ENCODE measurements at places on chromosomes 5 and 9.

DNA sequence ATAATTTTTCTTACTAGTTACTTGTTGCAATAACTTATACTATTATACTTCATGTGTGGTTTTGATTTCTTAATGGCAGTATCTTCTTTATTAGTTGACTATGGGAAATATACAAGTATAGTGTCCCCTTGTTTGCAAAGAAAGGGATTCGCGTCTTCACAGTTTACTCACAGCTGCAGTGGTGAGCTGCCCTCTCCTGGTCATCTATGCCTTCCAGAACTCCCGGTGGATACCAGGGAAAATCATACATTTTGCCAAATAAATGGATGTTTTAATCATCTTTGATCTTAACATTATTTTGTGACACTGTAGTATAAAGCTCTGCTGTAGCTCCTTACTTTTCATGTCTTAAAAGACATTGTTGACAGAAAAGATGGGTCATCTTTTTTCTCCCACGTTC lies 142.0 kb downstream of the ZCCHC7 start:
- DNase-seq = no peak

DNA sequence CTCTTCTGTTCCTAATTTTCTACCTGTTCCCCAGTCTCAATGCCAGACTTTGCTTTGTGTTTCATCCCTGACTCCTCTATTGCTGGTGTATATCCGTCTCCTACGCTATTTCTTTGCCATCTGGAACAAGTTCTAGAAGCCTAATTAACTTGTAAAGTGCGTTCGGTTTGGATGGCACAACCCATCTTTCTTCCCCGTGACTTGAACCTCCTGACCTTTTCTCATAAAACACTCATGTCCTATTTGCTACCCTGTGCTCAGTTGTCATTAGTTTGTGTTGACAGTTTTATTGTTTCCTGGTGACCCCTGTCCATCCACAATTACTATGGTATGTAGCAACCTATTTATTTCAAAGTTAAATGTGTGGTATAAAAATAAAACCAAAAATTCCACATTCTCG lies 323.5 kb downstream of the TLE4 start:
- no peak for DNase-seq

DNA sequence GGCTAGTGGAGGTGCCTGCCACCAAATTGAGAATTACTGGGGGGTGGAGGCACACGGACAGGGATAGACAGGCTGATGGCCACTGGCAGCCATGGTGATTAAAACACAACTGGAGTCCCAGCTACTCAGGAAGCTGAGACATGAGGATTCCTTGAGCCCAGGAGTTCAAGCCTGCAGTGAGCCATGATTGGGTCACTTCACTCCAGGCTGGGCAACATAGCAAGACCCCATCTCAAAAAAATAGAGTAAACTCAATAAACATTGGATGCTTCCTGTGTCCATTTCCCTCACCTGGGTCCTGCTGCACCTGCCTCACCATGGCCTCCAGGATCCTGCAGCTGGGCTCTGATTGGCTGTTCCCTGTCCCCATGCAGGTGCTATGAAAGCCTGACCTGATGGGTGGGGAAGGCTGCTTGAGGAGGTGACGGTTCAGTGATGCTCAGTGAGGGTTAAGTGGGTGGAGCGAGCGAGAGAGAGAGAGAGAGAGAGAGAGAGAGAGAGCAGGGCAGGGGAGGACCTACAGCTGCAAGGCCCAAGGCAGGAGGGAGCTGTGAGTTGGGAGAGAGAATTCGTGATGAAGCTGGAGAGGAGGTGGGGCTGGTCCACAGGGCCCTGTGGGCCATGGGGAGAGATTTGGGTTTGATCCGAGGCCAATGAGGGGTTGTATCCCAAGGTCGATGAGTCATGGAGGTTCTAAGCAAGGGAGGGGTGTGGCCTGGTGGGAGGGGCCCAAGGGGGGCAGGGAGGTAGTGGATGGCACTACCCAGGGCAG lies 36.7 kb upstream of the FUBP3 start:
- DNase-seq = no peak

DNA sequence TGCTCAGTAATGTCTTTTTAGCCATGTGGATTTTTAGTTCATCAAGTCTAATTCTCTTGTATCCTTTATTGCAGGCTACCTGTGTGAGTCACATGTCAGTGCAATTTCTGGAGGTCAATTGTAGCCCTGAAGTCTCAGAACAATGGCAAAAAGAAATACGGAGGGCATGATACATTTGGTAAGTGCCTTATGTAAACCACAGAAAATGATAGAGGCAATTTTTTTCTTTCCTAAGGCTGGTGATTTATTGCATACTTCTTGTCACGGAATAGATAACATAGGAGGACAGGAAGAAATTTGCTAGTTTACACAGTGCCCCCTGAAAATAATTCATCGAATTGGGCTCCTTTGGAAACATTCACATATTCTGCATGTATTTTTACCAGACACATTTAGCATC lies 235.9 kb downstream of the DMRTA1 start:
- DNase-seq = no peak

DNA sequence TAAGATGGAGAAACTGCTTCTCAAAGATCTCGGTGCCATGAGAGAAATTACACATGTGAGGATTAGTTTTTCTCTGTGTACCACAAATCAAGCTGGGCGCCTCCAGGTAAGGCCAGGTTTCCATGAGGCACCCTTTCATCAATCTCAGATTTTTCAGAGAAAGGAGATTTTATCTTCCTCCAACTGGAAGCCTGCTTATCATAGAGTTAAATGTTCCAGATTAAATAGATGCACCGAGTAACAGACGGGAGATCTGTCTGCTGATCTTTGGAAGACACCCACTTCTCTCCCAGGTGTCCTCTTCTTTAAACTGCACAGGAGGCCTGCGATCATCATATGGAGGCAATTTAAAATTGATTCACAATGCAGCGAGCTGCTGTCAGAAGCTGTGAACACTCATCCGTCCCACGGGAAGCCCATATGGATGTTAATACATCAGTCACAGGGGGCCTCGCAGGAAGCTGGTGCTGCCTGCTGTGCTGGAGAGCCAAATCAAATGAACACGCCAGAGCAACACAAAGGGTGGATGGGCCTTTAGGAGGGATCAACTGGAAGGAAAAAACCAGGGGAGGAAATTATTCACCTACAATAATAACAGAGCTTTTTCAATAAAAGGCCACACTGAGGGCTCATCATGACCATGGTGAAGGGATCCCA lies 93.3 kb downstream of the TLE1 start:
- no peak for DNase-seq
